Stimulated activated CD8-positive, alpha-beta memory T cell treated with anti-CD3 and anti-CD28 coated beads, Interleukin-15, amount 100 ng/mL, for 1 hour (primary cell): ENCODE measurements at places on chromosomes 1 and 21.

GRCh38 chr1:53982034-53982762, 35.8 kb downstream of the LDLRAD1 start:
- no peak for DNase-seq

- DNase-seq, result peak; percentile 61
Observed at GRCh38 chr1:3618881-3619671, 5.7 kb upstream of the TPRG1L start.

GRCh38 chr21:31151156-31152045, 113.1 kb upstream of the KRTAP19-8 start:
- no peak for DNase-seq

DNA sequence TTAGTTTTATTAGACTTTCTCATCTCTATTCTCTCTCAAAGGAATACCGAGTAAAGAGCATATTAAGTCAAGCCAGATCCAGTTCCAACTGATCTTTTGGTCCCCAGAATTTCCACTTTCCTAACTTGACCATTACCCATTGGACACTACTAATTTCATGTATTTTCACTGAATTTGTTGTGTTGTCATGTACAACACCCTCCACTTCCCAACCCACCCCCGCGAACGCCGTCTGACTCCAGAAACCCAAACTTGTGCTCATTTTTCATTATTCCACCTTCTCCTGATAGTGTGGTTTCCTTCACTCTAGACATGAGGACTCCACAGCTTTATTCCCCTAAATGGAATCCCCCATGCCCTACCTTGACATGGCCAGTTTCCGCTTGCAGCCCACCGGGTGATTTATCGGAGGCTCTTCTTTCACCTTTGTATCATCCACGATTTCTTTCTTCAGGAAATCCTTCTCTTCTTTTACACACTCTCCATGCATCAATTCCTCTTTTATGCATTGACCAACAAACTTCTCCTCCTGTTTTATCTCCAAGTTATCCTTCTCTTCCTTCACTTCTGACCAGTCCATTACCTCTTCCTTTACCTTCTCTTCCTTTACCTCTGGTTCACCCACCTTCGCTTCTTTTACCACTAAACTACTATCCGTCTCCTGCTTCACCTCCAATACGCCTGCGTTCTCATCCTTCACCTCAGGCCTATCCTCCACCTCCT, 805 bp downstream of the ZNHIT6 start:
- no peak for DNase-seq

DNA sequence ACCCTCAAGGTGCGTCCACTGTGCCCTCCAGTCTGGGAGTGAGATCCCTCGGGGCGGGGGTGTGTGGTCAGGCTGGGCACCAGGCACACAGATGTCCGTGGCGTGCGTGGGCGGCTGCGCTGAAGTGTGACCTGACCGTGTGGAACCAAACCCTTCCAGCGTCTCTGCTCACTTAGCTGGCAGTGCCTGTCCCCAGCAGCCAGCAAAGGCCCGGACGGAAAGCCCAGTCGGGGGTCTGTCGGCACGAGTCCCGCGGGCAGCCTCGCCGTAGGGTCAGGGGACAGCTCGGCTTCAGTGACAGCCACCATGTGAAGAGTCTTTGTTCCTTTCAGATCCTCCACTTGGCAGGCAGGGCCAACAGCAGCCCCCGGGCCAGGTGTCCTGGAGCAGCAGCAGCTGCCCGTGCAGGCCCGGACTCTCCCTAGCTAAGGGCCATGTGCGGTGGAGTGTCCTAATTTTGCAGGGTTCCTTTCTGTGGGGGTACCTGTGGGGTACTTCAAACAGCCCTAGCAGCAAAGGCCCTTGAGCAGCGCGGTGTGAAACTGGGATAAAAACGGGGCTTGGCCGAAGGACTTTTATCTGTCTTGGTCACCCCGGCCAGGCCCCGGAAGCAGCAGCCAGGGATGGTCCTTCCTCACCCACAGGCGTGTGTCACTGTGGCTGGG, 11.6 kb downstream of the TTLL10 start:
- DNase-seq, result no peak

- peak; percentile 77 for DNase-seq
Observed at GRCh38 chr1:151594143-151594625, 17.7 kb upstream of the SNX27 start.

GRCh38 chr1:219058891-219059820, 114.5 kb upstream of the LYPLAL1 start:
- no peak for DNase-seq

- no peak for DNase-seq
Observed at GRCh38 chr1:149936992-149937705, 470 bp upstream of the MTMR11 start.

- DNase-seq, result no peak
Observed at GRCh38 chr1:193348769-193349535, 162.5 kb upstream of the B3GALT2 start.

DNA sequence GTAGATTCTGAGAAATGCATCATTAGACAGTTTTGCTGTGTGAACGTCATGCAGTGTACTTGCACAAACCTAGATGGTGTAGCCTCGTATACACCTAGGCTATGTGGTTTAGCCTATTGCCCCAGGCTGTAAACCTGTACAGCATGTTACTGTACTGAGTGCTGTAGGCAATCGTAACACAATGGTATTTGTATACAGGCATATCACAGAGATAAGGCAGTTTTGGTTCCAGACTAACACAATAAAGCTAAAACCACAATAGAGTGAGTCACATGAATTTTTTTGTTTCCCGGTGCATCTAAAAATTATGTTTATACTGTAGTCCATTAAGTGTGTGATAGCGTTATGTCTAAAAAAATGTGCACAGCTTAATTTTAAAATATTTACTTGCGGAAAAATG, 6.9 kb downstream of the IL10RB start:
- DNase-seq, result no peak

DNA sequence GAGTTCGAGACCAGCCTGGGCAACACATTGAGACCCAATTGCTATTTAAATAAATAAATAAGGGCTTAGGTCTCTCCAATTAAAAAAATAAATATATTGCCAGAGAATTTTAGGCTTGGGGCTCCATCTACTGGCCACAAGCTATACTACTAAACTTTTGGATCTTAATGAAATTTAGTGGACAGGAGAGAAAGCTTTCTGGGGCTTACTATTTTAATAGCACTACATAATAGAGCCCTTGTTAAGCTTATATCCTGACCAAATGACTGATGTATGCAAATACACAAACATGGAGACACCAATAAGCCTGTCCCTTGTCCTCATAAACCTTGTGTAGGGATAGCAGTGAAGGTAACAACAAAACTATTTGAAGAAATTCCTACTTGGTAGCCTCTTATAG, 18.4 kb downstream of the CCT3 start:
- no peak for DNase-seq

- no peak for DNase-seq
Observed at GRCh38 chr1:24635195-24635843, 7.8 kb upstream of the SRRM1 start.

- no peak for DNase-seq
Observed at GRCh38 chr1:199667089-199667488, 360.4 kb upstream of the NR5A2 start.

- no peak for DNase-seq
Observed at GRCh38 chr1:227255086-227255732, 63.1 kb downstream of the CDC42BPA start.
